Activated naive CD8-positive, alpha-beta T cell treated with anti-CD3 and anti-CD28 coated beads, Interleukin-2, amount 10 ng/mL, durations not matched to agents 7 days and 5 days (primary cell): ENCODE measurements at places on chromosomes 1 and 21.
A peak's percentile ranks its signal among the peaks of the same experiment; 100 is the strongest.

DNA sequence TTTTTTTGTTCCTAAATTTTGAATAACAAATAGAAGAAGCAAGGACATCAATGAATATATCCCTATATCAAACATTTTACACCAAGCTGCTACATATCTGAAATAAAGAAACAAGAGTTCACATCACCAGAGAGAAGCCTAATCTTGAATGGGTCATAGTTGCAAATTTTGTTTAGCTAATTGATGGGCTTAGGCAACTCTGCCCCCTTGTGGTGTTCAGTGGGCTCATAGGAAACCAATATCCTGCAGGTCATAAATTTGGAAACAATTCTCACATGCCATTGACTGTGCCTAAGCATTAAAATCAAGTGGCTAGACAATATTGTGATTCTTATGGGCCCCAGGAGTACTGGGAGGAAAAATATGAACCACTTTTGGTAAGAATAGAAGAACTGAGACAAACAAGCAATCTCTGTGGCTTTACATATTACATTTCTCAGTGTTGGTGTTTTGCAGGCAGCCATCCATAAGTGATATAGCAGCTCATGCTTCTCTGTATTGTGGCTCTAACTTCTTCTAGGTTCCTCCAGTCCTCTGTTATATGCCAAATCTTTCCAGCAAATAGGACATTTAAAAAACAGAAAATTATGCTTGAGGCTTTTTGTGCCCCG lies 1262.8 kb upstream of the PRMT6 start:
- no peak for DNase-seq

- DNase-seq: peak; percentile 93
Measured at GRCh38 chr1:33295450-33296081, 25.3 kb downstream of the A3GALT2 start.

DNA sequence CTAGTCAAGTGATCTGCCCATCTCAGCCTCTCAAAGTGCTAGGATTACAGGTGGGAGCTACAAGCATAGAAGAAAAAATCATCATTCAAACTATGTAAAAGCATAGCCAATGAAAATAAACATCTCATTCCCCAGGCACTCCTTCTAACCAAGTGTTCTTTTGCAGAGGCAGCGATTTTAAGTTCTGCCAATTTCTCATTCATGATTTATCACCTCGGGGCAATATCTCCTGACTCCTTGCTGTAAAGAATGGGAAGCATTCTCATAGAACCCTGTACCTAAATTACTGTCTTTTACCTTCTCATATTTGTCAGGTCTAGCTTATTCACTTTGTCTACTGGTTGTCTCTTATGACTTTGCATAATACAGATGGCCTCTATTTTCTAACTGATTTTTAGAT lies 32.5 kb upstream of the IVNS1ABP start:
- DNase-seq: no peak

DNA sequence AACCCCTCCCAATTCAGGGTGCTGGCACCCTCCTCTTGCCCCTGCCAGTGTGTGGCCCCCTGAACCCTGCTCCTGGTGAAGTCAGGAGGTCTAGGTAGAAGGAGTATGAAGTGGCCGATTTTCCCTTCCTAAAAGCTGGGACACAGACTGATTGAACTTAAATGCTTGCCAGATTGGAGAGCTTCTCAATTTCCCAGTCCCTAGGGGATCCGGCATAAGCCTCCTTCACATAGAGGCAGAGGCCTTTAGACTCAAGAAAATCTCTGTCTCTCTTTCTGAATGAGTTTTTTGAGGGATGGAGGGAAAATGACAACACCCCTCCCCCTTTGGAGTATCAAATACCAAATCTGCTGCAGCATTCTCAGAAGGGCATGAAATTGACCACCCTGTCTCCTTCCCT lies 51.5 kb downstream of the SYT2 start:
- DNase-seq: no peak

GRCh38 chr1:2317230-2318065 lies 73.9 kb downstream of the MORN1 start:
- DNase-seq: no peak

GRCh38 chr1:167412072-167412471 lies 106.3 kb downstream of the CD247 start:
- no peak for DNase-seq

GRCh38 chr1:188877668-188878067 lies 1600.0 kb downstream of the BRINP3 start:
- DNase-seq: no peak

DNA sequence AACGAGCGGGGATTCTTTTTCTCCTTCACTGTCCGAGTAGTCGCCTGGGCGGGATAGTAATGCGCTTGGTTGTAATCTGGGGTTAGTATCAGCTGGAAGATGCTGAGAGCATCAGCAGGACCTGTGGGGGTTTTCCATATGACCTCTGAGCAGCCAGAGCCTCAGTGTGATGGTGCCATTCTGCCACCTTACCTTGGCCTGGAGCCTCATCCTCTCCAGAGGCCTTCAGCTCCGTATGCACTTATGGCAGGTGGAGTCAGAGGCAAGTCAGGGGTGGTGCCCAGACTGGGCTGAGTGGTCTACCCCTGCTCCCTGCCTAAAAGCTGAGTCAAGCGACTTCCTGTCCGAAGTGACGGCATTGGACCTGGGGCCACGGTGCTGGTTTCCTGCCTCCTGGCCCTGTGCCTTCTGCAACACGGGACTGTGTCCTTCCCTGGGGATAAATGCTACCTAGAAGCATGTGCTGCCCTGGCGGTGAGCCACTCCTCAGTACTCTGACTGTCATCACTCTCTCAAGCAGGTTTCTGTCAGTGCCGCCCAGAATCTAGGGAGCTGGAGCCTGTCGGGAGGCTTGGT lies 24.7 kb downstream of the TENT5C start:
- DNase-seq: no peak

GRCh38 chr1:244304656-244305055 lies 147.1 kb downstream of the ADSS2 start:
- DNase-seq: no peak

GRCh38 chr1:207313131-207313530 lies 8.3 kb upstream of the CD55 start:
- DNase-seq: no peak

DNA sequence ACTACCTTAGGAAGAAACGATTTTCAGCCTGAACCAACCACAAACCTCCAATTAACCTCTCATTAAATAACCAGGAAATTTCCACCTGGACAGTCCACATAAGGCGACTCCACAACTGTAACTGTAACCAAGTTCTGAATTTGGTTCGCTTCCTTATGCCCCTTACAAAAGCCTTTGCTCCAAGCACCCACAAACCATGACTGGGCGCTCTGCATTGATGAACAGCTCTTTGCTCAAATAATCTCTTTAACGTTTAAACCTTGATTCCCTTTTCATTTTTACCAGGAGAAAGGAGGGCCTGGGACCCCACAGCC lies 38.2 kb upstream of the ZNF124 start:
- DNase-seq: no peak

GRCh38 chr1:33057095-33057494 lies 20.4 kb upstream of the AK2 start:
- DNase-seq: no peak

DNA sequence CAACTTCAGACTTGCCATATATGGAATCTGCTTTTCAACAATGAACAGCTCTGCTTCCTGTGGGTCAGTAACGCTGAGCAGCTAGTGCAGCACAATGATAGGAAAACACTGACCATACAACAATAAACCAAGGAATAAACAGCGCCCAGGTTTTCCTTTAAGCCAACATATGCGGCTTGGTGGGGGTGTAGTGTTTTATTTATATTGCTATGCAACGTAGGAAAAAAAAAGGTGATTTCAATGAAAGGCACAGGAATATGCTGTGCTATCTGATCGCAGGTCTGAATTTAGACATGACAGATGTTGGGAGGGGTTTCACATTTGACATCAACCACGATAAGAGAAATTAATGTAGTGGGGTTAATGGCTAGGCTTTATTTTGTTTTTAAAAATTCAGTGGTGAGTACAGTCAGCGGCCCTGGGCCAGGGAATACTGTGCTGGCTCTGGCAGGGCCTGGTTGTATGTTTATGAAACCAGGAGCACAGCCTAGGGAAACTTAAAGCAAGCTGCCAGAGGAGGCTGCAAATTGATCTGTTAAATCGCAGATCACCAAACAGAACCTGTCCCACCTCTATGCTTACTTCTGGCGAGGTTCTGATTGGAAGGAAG lies 4.3 kb downstream of the TSPAN2 start:
- no peak for DNase-seq

DNA sequence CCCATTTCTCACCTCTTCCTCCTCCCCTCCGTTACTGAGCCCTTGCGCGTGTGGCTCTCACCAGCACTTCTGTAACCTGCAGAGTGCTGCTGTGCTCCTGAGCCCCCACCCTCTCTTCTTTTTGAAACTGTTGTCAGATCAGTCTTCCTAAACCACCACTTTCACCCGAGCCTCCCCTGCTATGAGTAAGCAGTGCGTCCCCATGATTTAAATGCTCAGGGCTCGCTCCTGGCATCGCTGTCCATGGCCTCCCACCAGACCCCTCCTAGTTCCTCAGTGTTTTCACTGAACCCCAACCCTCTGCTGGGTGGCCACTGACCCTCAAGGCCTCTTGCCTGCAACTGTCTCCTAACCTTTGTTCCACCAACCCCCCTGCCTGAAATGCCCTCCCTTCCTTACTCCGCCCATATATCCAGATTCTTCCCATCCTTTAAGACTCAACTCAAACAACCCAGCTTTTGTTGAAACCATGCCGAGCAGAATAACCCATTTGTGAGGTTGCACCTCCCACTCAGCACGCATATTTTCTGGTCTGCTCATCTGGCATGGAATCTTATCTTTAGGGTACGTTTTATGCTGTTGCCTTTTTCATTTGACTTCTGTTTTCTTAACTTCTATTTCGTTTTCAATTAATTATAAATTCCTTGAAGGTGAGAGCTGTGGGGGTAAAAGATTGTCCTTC lies 64.5 kb upstream of the FAM3B start:
- no peak for DNase-seq

GRCh38 chr21:35208810-35209517 lies 159.9 kb upstream of the RUNX1 start:
- DNase-seq: no peak

DNA sequence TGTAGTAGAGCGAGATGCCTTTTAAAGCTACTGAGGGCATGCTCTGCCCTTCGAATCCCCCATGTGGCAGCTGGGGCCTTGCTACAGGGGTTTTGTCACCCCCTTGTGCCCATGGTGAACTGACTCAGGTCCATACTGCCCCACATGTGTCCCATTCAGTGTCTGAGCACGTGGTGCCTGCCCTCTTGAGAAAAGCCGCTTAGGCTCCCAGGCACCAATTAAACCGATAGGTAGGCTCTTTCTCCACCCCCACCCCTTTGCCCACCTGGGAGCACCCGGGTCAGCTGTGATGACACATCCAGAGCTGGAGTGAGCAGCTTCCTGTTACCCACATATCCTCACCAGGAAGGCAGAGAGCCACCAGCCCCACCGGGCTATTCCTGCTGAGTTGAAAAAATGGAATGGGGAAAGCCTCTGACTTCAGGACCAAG lies 30.5 kb downstream of the TMCC2 start:
- no peak for DNase-seq

DNA sequence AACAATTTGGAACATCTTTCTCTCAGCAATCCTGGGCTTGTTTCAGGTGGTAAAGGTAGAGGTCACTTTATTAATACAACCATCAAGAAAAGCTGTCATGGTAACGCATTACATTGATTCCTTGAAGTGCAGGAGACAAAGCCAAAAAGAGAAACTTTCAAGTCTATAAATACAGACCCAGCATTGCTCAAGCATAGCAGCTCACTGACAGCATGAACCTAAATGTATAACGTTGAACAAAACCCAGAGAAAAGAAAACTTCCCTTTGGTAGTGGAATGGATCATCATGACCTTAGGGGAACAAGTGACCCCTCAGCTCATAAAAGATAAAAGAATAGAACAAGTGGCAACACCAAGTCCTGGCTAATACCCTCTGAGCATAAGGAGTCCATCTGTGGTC lies 332.2 kb downstream of the NTNG1 start:
- no peak for DNase-seq
